ENCODE measurements at places on chromosomes 12 and 14.

GRCh38 chr12:130226126-130226525 is 63.9 kb downstream of the FZD10 start:
- DNase-seq = no peak

DNA sequence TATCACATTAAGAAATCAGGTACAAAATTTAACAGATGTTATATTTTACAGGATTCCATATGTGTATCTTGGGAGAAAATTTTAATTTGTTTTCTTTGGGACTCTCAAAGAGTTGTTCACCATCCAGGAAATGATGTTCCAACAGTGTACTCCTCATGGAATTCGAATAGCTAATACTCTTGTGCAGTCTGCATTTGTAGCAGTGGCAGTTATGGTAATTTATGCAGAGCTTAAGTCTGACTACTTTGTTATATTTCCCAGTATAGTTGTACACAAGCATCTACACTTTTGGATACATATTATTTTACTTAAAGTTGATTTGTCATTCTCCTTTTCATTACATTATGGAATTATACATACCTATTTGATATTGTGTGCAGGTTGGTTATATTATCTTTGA is 436.7 kb upstream of the FBXO33 start:
- no peak for DNase-seq

GRCh38 chr12:49961993-49962764 is 507 bp downstream of the AQP5 start:
- no peak for DNase-seq

GRCh38 chr12:47067176-47067575 is 12.2 kb upstream of the PCED1B start:
- DNase-seq = no peak

DNA sequence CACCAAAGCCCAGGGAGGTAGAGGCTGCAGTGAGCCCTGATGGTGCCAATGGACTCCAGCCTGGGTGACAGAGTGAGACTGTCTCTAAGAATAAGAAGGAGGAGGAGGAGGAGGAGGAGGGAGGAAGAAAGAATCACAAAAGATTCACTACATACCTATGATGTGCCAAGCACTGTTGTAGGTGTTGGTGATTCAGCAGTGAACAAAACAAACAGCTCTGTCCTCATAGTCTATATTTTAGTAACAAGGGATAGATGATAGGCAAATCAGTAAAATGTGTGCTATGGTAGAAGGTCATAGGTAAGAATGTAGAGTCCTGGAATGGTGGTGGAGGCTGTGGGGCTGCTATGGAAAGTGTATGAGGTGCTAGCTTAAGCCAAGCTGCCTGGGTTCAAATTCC is 18.0 kb upstream of the ABHD12B start:
- DNase-seq = no peak

GRCh38 chr14:31405106-31405505 is 15.2 kb downstream of the HEATR5A start:
- no peak for DNase-seq

- no peak for DNase-seq
Measured at GRCh38 chr14:59377991-59378601, 87.1 kb downstream of the GPR135 start.

DNA sequence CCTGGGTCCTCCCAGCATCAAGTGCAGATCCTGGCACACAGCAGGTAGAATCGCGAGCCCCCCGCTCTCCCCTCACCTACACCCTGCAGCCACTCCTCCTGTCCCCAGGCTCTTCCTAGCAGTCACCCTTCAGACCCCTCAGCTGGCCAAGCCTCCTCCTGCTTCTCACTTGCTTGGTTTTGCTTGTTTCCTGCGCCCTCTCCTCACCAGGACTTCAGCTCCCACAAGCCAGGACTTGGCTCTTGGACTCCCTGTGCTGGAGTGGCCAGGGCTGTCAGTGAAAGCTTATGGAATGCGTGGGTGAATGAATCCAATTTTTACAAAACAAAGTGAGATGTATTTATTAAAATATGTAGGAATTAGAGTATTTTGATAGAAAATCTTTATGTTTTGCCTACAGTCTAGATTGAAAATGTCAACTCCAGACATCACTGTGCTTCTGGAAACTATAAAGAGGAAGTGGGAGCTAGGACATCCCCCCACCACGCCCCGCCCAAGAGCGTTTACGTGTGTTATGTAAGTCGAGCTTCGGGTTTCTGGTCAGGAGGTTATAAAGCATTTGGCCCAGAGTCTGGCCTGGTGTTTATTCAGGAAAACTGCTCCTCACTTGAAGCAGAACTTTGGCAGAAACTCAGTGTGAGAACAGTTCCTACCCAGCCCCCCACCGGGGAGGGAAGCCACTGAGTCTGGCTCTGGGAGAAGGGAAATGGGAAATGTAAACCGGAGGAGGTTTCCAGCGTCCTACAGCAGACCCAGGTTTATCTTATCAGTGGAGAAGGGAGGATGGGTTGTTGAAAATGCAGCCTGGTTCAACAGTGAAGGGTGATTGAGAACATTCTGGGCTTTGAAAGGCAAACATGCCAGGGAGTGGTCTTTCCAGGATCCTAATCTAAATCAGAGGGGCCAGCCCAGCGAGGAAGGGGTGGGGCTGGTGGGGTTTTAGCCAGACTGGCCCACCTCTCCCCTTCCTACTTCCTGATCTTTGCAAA is 8.8 kb downstream of the ALDH2 start:
- no peak for DNase-seq

GRCh38 chr12:10554756-10555481 is 49.2 kb downstream of the EIF2S3B start:
- no peak for DNase-seq

- no peak for DNase-seq
Measured at GRCh38 chr12:17975239-17975638, 114.8 kb downstream of the RERGL start.
